ENCODE measurements at places on chromosomes 3 and 15.

- DNase-seq: no peak
Observed at GRCh38 chr3:115652738-115653137, 29.4 kb downstream of the GAP43 start.

- no peak for DNase-seq
Observed at GRCh38 chr15:42727750-42728381, 9.1 kb downstream of the CDAN1 start.

- DNase-seq: no peak
Observed at GRCh38 chr3:13571264-13571663, 22.3 kb downstream of the FBLN2 start.

GRCh38 chr3:4976109-4976508 is 3.1 kb upstream of the BHLHE40 start:
- DNase-seq: no peak

GRCh38 chr3:184711493-184712247 is at the start of gene MAGEF1:
Gene MAGEF1, minus strand, starts transcription at chr3:184712064. Its CDS starts 243 bp downstream, at chr3:184711821.
- DNase-seq: peak; percentile 73

Measured in stimulated activated naive CD4-positive, alpha-beta T cell (primary cell).